ENCODE measurements at places on chromosomes 1 and 21.

DNA sequence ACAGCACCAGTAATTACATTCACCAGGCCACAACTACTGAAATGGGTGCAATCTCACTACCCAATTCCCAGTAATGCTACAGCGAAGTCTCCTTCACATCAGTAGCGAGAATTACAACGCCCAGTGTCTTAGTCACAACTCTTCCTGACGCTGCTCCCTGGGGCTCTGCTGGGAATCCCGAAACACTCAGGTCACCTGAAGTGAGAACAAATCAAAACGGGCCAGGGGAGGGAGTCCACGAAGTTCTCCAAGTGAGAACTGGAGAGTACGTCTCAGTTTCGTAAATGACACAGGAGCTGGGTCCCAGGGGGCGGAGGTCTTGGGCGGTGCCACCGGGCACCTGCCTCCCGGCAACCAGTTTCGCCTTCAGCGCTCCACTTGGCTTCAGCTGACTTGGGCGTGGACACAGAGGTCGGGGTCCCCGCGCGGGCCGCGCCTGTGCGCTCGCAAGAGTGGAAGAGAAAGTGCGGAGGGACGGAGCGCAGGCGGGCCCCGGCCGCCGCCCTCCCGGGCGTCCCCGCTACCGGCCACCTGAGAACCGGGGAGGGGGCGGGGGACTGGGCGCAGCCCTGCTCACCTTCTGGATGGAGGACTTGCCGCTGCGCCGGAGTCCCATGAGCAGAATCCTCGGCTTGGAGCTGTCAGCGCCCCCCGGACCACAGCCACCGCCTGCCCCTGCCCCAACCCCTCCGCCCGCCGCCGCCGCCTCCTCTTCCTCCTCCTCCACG lies 575 bp downstream of the RRAGC start:
- DNase-seq, result peak; percentile 35

DNA sequence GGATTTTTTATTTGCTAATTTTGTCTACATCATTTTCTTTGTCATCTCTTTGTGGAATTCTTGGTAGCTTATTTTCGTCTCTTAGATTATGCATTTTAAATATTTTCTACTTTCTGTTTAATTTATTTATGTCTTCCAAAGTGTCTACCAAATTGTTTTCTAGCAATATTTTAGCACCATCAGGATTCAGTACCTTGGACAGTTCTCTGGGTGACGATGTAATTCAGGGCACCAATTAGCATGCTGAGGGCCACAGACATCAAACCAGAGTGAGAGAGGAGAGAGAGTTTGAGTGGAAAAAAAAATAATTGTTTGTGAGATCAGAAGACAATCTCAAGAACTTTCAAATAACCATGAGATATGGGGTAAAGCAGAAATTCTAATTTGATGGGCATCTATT lies 169.8 kb upstream of the CXADR start:
- no peak for DNase-seq

DNA sequence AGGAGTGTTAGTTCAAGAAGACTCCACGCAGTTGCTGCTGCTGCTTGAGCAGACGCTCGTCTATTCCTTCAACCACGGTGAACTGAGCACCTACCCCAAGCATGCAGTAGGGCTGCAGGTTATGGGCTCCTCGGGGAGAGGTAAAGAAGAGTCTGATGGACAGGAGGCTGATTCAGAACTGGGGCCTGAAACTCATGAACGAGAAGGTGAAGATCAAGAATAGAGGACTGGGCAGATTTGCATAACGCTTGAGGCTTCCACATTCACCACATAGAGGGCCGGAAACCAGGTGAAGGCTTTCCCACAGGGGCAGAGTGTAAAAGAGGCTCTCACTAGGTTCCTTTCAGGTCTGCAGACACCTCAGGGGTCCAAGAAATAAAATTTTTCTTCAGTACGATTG lies 9.1 kb downstream of the ABCA4 start:
- no peak for DNase-seq

- no peak for DNase-seq
Measured at GRCh38 chr1:201103666-201104065, 8.6 kb downstream of the CACNA1S start.

DNA sequence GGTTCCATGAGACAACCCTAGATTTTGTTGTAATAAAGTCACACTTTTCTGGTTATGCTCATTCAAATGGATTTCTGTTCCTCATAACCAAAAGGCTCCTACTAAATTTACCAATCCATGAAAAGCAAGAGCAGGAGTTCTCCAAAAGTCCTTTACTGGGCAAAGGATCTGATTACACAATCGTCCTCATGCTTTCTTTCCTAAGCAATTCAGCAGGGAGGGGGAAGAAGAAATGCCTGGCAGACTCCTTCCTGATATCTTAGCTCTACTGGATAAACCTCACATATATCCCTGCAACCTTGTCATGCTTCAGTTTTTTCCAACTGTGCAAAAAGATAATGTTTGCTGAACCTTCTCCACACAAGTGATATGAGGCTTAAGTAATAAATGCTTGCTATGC lies 67.6 kb upstream of the GUCA2B start:
- DNase-seq, result no peak

- no peak for DNase-seq
Measured at GRCh38 chr1:66317248-66317515, 216.8 kb upstream of the SGIP1 start.

DNA sequence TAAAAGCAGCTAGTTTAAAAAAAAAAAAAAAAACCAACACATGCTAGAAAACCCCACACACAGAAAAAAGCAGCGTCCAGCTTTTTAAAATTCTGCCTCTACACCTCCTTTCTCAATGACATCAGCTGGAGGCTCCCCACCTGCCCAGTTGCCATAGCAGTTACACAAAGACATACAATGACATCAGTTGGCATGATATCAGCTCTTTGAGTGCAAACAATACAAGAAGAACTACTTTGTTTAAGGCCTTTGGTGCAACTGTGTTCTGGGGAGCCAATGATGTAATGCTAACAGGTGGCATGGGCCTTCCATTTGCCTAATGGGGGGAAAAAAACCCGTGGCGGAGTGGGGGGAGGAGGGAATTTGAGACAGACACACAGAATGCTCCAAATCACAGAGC lies 32.9 kb downstream of the DUSP10 start:
- no peak for DNase-seq

DNA sequence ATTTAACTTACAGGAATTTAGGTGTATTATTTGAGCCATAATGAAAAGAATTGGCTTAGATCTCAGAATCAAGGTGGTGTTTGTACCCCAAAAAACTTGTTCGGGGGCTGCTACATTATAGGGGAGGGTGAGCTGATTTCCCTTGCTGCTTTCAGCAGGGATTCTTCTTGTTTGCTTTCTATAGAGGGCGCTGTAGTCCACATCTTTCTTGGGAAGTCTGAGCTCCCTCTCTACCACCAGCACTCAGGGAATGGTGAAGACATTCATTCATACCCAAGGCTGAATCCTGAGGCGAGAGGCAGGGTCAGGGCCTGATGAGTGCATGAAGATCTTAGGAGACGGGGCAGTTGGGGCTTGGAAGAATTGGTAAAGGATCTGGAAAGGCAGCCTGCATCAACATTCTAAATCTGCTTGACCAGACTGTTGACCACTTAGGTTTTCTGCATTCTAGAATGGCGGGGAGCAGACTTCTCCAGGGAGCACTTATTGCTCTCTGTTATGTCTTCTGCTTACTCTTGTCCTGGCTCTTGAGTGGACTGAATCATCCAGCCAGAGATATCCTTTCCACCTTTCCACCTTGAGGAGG lies 18.9 kb downstream of the SPATA46 start:
- DNase-seq, result no peak

- no peak for DNase-seq
Measured at GRCh38 chr1:27235827-27236226, 1.4 kb downstream of the WDTC1 start.

DNA sequence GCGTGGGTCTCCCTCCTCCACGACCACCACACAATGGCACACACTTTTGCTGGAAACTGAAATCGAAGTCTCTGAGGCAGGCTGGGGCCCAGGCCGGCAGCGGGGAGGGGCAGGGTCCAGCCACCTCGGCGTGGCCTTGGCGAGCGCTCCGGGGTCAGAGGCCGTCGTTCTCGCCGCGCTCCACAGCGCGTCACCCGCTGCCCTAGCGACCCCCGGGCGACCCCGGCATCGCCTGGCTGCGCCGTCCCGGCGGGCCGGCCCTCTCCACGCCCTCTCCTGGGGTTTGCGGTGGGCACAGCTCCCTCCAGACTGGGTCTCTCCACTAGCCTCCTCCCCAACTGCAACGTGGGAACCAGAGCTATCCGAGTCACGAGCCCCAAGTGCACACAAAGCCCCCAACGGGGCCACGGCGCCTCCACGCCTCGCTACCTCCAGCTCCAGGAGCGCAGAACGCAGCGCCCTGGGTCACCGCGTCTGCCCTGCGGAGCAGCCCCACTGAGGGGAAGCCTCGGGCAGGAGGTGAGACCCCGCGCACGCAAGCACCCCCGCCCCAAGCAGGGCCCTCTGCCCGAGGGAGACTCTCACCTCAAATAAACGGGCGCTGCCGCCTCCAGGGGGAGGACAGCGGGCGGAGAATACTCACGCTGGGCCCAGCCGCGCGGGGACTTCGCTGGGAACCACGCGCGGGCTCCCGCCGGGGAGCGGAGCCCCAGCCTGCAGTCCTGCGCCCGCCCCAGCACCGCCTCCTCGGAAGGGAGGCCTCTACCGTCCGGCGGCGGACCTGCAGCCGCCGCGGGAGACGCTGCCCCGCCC lies 134.0 kb upstream of the BARHL2 start:
- peak; percentile 52 for DNase-seq

DNA sequence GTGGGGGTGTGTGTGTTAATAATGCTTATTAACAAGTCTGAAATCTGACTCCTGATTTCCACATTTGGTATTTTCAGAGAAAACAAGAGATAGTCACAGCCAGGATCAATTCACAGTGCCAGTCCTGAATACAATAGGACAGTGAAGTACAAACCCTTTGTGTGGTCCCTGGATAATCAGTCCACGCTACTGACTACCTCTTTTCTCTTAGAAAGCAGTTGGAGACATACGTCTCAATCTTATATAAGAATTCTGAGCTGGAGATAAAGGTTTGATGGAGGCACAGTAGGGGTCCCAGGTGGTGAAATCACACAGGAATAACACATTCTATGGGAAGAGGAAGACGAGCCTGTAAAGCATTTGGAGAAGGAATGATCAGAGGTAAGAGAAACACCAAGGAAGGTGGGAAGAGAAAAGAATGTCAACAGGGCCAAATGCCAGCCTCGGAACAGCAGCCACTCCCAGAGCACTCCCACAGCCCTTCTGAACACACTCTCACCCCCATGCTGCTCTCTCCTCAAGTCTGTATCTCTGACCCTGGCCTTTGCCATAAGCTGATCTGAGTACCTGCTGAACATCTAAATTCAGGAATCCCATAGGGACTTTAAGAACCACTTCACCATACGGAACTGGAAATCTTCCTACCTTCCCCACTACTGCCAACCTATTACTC lies 48.6 kb downstream of the TRAF5 start:
- DNase-seq, result no peak

GRCh38 chr21:21818898-21819297 lies 820.7 kb downstream of the NCAM2 start:
- no peak for DNase-seq

DNA sequence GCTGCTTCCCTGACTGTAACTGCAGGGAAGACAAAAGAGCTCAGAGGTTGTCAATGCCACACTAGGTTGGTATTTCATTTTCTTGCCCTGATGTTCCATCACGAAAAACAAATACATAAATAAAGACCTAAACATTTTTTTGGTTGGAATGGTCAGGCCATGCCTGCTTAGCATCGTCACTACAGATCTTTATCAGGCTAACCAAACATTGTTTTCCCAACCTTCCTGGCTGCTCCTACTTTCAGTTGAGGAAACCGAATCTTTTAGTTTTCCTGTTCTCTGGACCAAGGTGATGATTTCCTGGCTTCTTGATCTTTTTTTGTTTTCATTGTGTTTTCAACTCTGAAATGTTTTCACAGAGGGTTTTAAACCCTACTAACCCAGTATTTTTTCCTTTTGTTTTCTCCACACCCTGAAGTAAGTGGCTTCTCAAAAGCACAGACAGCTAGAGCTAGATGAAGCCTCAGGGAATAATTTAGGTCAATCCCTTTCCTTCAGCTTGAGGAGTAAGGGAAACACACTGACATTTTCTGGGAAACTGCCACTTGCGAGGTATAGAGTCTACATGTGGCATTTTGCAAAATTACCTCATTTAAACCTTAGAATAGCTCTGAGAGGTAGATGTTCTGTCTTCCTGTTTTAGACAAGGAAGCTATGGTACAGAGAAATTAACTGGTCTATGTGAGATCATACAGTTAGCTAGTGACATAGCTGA lies 67.2 kb upstream of the CNN3 start:
- DNase-seq, result no peak

- peak; percentile 91 for DNase-seq
Measured at GRCh38 chr1:161389691-161390558, 22.2 kb upstream of the CFAP126 start.

DNA sequence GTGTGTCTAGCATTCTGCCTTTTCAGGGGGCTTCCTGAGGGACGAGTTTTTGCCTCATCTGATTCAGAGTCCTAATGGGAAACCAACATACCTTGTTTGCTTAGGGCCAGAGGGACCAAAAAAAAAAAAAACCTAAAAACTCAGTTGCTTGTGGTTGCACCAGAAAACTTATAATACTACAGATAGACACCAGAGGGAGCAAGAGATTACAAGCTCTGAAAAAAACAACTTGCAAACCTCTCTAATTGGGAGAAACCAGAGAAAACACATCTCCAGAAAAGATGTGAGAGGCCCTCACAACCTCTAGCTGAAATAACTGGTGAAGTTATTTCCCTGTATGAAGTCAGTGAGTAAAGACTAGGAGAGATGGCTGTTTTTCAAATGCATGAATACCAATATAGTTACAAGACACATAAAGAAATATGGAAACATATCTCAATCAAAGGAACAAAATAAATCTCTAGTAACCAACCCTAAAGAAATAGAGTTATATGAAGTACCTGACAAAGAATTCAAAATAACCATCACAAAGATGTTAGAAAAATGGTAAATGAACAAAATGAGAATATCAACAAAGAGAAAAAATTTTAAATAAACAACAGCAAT lies 233.7 kb upstream of the NFIA start:
- DNase-seq, result no peak

- no peak for DNase-seq
Measured at GRCh38 chr1:42419126-42419821, 36.5 kb downstream of the ZMYND12 start.

DNA sequence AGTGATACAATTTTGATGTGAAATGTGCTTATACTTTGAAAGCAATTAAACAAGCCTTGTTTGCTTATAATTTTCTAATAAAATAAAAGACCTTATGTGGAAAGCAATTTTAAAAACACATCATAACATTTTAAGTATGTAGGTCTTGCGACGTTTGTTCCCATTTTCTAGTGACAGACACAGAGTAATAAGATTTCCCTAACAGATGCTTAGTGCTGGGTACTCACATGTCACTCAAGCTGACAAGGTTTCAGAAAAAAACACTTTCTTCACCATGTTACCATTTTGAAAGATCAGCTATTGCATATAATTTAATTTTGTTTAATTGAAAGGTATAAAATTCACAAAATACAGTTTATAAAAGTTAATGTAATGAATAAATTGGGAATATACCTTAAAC lies 14.1 kb upstream of the ZRANB2 start:
- DNase-seq, result no peak

DNA sequence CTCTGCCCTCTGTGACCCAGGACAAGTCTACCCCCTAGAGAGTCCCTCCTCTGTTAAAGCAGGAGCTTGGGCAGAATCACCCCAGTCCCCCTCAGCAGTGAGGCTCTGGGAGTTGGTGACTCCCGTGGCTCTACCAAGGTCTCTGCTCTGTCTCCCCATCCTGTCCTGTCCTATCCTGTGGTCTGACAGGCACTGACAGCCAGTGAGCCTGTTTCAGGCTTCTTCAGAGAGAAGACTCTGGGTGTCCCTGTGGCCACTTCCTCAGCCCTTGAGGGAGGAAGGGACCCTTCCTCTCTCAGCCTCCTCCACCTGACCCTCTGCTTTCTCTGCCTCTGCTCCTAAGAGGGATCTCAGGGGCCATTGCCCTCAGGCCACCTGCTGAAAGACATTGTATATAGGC lies 148.7 kb downstream of the FCRL5 start:
- DNase-seq, result no peak

All from activated CD4-positive, alpha-beta T cell treated with anti-CD3 and anti-CD28 coated beads, Interleukin-2, amount 50 U/mL, for 24 hours (primary cell).